H1 (cell line): ENCODE measurements at places on chromosomes 11 and 22. TPM values are rescaled to one million over a fixed set of nuclear protein-coding genes. Genes with fewer than 3 reads are reported as not detected.

Gene CYTH4
- not detected in 2 replicates for total RNA-seq

Gene LMNTD2
- 2.6 and 3.1 TPM in 2 replicates for total RNA-seq

Gene TRIM48
- total RNA-seq = not detected in 2 replicates

Gene TESMIN
- 59.5 and 61.1 TPM in 2 replicates for total RNA-seq

Gene MFRP
- not detected in 2 replicates for total RNA-seq

Gene THY1
- total RNA-seq = 259 and 286 TPM in 2 replicates

Gene MPEG1
- total RNA-seq = not detected in 2 replicates

Gene OTOG
- 1.5 and 2.4 TPM in 2 replicates for total RNA-seq

Gene LRRC56
- total RNA-seq = 1.9 and 2.1 TPM in 2 replicates

DNA sequence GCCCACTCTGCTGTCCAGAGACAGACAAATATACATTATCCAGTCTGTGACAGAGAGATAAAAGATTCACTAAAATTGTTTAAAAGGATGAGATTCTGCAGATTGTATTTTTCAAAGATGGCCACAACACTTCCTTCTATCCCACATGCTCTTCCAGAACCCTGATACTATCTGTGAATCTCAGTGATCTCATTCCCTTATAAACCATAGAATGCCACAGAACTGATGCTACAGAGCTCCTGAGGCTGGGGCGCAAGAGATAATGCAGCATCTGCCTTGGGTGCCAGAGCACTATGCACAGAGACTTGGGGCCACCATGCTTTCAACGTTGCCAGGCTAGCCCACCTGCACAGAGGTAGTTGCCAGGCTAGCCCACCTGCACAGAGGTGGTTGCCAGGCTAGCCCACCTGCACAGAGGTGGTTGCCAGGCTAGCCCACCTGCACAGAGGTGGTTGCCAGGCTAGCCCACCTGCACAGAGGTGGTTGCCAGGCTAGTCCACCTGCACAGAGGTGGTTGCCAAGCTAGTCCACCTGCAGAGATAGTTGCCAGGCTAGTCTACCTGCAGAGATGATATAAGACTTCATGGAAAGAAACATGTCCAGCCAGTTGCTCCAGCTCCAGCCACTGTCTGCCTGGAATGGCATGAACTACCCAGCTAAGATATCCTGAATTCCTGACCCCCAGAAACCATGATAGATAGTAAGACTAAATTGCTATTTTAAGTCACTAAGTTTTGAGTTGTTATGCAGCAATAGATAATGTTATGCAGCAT is 17.6 kb upstream of the SEPTIN5 start:
- DNase-seq = no peak

- DNase-seq = no peak
Measured at GRCh38 chr11:43503417-43503816, 144.7 kb downstream of the TTC17 start.

DNA sequence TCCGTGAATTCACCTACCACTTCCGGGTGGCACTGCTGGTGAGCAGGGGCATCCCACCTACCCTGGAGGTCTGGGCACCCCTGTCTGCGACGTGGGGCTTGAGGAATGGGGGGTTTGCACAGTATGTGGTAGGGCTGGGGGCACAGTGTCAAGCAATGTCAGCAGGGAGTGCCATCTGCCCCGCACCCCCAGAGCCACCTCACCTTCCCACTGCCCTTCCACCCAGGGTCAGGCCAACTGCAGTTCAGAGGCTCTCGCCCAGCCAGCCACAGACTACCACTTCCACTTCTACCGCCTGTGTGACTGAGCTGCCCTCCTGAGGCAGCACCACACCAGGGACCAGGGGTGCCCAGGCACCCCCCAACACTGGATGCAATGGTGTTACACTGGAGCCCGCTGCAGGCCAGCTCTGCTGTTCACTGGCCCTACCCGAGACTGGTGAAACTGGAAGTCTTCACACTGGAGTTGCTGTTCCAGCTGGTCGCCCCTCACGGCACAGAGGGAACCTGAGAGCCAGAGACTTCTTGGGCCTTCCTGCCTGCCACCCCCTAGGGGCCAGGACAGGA is 6.5 kb downstream of the TMEM258 start:
- DNase-seq = no peak

- DNase-seq = no peak
Measured at GRCh38 chr22:50674130-50674500, 1.5 kb downstream of the SHANK3 start.

DNA sequence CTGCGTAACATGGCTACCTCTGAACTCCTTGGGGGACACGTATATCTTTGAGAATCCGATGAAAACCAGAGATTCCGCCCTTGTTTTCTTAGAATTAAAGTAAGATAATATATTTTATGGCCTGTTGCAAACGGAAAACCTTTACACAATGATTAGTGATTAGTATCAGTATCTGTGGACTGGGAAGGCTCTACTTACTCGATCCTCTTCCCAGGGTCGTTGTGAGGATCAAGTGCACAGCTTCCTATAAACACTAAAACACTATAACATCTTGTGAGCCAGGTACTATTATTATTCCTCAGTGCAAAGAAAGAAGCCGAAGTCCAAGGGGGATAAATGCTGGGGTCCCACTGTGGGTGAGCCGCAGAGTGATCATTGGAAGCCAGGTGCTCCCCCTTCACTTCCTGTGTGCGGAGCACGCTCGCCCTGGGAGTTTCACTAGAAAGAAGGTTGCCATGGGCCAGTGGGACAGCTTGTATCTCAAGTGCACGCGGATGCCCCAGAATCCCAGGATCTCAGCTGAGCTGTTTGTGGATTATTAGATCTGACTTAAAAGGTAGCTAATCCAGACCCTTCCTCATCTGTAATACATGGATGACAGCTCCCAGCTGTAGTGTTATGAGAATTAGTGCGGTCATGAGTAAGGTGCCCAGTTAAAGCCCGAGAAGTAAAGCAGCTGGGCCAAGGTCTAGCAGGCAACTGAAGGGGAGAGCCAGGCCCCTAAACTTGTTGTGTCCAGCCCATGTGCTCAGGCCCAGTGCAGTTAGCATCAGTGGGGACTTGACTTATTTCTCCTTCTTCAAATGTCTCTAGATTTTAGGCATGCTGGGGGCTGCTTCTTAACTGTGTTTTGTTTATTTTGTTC is 839 bp downstream of the CBY1 start:
- DNase-seq = no peak

- DNase-seq = no peak
Measured at GRCh38 chr11:44338698-44339529, 29.0 kb upstream of the ALX4 start.

DNA sequence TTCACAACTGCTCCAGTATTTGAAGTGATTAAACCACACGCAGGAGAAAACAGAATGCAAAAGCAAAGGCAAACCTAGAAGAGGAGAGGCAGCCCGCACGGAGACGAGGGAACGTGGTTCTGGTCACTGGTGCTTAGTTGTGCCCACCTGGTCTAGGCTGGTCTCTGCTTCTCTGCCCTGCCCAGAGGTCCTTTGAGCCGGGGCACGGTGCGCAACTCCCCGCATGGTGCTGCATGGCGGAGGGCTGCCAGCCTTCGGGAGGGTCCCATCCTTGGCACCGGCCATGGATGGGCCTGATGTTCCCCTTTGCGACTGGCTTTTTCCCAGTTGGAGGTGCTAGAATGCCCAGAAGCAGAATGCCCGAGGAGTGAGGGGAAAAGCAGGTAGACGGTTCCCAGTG is 46.1 kb downstream of the KCNC1 start:
- DNase-seq = no peak

GRCh38 chr11:315516-315994 is 1.7 kb downstream of the IFITM1 start:
- DNase-seq = no peak

DNA sequence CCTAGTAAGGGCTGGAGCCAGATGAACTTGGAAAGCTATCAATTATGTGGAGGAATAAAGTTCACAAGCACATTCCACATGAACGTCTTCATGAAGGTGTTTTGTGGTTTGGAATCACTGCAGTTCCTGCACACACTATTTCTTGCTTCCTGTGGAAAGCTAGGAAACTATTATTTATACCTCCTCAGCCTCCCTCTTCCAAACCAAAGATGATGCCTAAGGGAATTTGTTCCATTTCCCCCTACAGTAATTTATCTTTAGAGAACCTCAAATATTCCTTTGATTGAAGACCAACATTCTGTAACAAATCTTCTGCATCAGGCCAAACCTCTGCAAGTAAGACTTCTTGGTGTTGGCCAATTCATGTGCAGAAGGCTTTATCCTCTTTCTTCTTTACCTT is 115.8 kb upstream of the ARHGAP20 start:
- no peak for DNase-seq

- no peak for DNase-seq
Measured at GRCh38 chr22:46038174-46038487, 61.2 kb upstream of the WNT7B start.

GRCh38 chr11:94738746-94739145 is 29.4 kb upstream of the AMOTL1 start:
- no peak for DNase-seq

DNA sequence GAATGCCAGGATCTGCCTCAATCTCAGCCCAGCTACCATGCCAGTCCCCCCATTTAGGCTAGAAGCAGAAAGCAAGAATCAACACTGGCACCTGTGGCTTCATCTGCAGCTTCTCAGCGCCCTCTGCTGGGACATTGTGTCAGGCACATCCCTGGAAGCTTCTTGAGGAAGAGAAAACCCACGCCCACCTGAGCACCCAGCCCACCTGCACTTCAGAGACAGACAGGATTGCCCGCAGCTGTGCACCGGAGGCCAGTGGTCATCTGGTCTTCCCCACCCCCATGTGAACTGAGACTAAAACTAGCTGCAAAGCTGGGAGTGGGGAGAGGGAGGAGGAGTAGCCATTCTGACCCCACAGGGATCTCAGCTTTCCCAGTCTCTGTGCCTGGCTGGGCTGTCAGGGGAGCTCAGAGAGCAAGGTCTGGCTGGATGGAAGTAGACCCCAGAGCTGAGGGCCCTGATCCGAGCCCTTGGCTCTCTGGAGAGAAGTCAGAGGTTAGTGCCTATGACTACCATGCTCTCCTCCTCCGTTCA is 66.8 kb downstream of the FEZ1 start:
- DNase-seq = peak; percentile 90

- DNase-seq = no peak
Measured at GRCh38 chr11:85170184-85170583, 457.0 kb downstream of the DLG2 start.

- DNase-seq = no peak
Measured at GRCh38 chr22:45418056-45418769, 4.7 kb downstream of the RIBC2 start.
